HCT116 (cell line): ENCODE measurements at places on chromosomes 16 and 17. TPM values are rescaled to one million over a fixed set of nuclear protein-coding genes. Genes with fewer than 3 reads are reported as not detected.

The NXPH3 gene
- total RNA-seq = 0.10 TPM

The TBC1D3H gene
- total RNA-seq = not detected

The CD300LF gene
- total RNA-seq = not detected

The APOH gene
- 1.7 TPM for total RNA-seq

The ATXN2L gene
- total RNA-seq = 264 TPM

The ZNF286A gene
- total RNA-seq = 37.0 TPM
